ENCODE measurements at places on chromosomes 4 and X.

DNA sequence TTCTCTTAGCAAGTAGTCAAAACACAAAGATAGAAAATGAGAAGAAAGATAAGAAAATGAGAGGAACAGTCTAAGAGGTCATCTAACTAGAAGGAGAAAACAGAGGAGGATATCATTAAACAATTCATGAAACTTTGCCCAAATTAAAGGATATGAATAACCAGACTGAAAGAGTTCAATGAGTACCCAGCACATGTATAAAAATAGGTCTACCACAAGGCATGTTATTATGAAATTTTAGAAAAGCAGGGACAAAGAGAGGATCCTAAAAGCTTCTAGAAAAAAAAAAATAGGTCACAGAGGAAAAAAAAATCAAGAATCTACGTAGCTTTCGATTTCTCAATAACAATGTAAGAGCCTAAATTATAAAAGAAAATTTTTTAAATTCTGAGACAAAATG, 118.5 kb downstream of the WDFY3 start:
- no peak for DNase-seq

DNA sequence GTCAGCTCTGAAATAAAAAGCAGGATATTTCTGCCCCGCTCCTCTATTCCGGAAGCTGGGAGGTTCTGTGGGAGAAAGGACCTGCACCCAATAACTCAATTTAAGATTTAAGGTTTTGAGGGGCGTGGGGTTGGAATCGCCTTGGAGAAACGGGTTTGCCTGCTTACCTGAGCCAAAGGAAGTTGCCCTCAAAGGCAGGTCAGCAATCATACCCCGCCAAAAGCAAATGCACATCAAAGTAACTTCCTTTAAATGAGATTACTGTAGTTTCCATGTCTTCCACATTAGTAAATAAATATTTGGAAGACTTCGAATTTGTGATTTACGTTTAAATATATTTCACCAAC, 978 bp upstream of the HS3ST1 start:
- no peak for DNase-seq

DNA sequence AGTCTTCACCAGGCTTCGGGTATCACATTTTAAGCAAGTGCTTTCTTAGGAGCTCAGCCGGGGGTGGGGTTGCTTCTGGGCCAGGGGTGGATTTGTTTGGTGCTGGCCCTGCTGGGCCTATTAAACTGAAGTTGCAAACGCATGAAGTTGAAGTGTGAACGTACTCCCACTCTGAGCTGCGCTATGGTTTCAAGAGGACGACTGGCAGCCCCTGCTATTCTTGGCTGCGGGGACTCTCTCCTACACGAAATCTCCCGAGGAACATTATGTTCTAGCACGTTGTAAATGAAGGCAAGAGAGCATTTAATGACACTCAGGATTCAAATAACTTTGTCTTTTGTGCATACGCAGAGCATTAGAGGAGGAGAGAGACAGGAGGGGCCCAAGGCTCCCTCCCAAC, 401.3 kb upstream of the BOD1L1 start:
- DNase-seq: no peak

- DNase-seq: no peak
Observed at GRCh38 chrX:145729635-145730034, 88.0 kb upstream of the SLITRK2 start.

GRCh38 chr4:137417676-137418075, 114.6 kb downstream of the PCDH18 start:
- no peak for DNase-seq

All from brain pericyte (primary cell).